ENCODE measurements at places on chromosomes 7 and 10.

DNA sequence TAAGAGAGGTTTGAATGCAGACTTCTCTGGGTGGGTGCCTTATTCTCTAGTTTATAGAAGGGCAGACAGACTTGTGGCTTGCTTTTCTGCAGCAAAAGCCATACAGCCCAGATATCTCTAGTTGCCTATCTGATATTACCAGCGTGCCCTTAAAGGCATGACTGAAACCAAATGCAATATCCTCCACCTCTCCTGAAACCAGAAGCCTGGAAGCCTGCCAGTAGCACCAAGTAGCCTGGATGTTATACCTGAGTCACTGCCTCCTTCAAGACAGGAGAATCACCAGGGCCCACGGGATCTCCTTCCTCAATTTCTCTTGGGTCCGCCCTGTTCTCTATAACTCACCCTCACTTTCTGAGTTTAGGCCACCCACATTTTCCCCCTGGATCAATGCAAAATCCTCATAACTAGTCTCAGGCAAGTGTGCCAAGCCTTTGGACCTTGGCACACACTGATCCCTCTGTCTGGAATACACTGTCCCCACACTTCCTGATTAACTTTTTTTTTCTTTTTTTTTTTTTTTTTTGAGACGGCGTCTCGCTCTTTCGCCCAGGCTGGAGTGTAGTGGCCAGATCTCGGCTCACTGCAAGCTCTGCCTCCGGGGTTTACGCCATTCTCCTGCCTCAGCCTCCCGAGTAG lies 638.4 kb downstream of the GALNT17 start:
- no peak for DNase-seq

- DNase-seq, result peak; percentile 38
Measured at GRCh38 chr10:119090968-119091367, 10.4 kb upstream of the EIF3A start.

DNA sequence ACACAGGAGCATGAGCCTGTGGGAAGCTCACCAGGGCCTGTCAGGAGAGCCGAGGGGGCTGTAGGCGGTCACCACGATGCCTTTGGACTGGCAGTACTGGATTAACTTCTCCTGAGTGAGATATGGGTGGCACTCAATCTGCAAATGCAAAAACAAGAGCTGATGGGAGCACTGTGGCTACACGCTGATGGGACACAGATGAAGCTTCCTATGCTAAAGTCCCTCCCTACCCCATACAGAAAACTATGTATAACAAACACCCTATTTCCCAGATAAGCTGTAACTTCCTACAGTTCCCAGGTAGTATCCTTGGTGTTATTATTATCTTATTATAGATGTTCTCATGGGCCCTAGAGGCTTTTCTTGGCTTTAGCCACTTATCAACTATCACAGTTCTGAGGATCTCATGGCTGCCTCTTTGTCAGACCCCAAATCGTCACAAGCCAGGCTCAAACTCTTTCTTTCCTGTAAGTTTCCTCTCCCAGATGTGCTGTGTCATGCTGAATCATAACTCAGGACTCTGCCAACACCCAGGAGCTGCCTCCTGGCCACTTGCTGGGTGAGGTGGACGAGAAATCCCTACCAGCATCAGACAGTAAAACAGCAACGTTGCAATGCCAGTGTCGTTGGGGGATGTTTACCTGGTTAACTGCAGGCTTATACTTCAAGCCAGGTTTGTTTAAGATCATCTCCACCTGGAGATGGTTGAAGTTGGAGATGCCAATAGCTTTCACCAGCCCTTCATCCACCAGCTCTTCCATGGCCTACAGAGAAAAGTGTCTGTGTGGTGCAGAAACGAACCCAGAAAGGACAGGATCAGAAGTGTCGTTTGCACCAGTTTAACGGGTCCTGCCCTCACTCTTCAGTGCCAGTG lies 10.3 kb downstream of the AKR1B1 start:
- DNase-seq, result peak; percentile 60

DNA sequence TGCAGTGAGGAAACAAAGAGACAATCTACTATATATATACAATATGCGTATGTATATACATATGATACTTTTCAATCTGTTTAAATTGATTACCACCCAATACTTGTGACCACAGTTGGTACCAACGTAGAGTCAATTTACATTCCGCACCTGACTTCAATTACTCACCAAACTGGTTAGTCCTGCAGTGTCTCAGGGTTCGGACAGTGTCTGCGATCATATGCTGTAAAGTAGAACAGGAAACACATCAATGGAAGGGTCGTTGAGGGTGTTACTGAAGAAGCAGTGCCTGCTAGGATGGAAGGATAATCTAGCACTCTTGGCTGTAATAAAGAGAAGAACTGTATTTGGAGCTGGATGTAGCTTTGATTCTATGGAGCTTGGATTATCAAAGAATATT lies 179.7 kb upstream of the CDCA7L start:
- DNase-seq, result no peak

GRCh38 chr7:115980159-115980558 lies 50.4 kb downstream of the TFEC start:
- DNase-seq, result no peak

GRCh38 chr7:1457059-1457948 lies 2.0 kb downstream of the MICALL2 start:
- no peak for DNase-seq

GRCh38 chr7:129434675-129435318 lies 565 bp downstream of the STRIP2 start:
- no peak for DNase-seq

GRCh38 chr10:494556-494955 lies 194.9 kb downstream of the DIP2C start:
- no peak for DNase-seq

DNA sequence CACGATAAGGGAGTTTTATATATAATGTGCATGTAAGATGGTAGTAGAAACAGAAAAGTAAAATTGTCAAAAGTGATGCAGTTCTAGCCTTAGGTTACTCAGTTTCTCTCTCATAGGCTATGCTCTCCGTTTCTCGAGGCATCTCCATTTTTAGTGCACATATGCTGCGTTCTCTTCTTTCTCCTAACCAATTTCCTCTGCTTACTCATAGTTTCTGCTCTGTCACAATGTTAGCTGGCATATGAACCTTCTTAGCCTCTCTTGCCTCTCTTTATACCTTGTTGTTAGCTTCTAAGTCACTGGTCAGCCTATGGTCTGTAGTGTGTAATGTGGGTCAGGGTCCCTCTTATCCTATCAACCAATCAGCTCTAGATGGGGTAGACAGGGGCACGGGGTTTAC lies 280.6 kb upstream of the ETV1 start:
- DNase-seq, result no peak

GRCh38 chr7:100803398-100804161 lies 23.7 kb downstream of the EPHB4 start:
- peak; percentile 47 for DNase-seq

DNA sequence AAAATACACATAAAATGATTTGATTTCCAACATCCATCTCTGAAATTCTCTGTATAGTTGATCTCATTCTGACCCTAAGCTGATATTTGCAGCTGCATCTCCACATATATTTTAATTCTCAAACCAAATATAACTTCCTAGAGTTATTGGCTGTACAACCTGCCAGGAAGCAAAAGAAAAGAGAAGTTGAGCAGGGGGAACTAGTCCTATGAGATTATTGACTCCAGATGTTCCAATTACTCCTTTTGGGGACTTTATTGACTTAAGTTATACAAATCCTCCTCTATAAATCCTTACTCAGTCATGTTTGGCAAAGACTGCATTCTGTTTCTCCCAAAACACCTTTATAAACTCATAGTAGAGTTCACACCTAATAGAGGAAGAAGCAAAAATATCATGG lies 599.4 kb upstream of the ANKRD30A start:
- no peak for DNase-seq

- peak; percentile 20 for DNase-seq
Measured at GRCh38 chr10:59808896-59809643, 55.8 kb upstream of the MRLN start.

GRCh38 chr10:59843748-59844147 lies 62.6 kb downstream of the CCDC6 start:
- DNase-seq, result no peak

DNA sequence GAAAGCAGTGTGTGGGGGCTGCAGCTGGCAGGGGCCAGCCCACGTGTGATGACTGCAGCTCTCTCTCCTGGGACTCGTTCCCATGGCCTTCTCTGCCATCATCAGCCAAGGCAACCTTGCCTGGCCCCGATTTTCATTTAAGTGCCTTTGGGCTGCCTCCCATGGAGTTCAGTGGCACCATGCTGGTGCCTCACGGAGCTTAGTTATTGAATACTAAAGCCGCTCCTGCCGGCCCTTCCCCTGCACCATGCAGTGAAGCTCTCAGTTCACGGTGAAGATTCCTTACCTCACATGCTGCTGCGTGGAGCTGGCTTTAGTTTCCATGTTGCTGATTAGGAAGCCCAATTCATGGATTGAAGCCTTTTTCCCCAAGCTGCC lies 141.5 kb upstream of the EEPD1 start:
- no peak for DNase-seq

DNA sequence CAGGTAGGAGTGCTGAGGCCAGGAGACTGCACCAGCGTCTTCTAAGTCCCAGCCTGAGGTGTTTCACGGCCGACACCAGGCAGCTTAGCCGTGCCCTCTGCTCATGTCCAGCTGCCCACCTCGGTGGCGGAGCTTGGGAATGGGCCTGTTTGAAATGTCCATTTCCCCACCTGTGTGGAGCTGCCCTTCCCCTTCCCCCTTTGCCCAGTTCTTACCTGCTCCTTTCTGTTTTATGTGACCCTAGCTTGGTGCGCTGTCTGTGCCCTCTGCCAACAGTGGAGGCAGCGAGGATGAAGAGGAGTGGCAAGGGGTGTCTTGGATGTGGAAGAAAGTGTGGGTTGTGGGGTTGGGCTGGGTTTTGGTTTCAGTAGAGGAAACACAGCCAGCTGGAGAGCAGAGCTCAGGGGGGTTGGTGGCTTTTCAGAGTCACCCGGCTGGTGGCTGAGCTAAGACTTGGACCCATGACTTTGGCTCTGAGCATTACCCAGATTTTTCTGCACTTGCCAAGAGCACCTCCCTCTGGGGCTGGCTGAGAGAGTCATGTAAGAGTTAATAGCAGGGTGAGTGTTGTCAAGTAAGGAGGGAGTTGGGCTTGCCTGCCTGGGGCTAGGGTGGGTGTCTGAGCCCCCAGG lies 37.4 kb downstream of the GBX1 start:
- DNase-seq, result no peak

DNA sequence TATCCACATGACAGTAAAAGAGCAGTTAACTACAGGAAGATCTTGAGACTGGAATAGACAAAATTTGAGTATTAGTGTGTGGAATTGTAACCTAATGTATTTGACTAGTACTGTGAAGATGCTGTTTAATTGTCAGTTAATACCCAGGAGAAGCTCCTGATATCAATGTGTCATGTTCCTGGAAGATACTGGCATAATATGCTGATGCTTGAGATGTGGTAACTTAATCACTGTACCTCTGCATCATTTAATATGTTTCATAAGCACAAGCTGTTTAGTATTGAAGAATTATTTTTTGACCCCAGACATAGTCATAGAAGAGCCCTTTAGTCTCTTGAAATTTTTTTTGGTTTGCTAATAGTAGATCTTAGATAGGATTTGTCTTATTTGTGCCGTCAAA lies 15.4 kb downstream of the CCSER2 start:
- DNase-seq, result no peak

- no peak for DNase-seq
Measured at GRCh38 chr7:69217516-69218350, 380.5 kb upstream of the AUTS2 start.

DNA sequence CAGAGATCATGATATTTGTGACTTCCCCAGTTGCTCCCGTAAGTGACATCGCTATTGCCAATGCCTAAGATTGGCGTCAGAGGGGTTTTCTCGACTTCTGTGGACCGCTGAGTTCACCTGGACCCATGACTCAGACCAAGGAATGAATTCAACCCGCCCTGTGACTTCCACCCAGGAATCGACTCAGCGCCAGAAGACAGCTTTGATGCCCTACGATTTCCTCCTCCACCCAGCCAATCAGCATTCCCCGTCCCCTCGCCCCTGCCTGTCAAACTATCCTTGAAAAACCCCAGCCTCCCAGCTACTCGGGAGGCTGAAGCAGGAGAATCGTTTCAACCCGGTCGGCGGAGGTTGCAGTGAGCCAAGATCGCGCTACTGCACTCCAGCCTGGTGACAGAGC lies 58.3 kb downstream of the MICALL2 start:
- DNase-seq, result no peak

GRCh38 chr10:91642831-91643692 lies 10.2 kb upstream of the PPP1R3C start:
- no peak for DNase-seq

DNA sequence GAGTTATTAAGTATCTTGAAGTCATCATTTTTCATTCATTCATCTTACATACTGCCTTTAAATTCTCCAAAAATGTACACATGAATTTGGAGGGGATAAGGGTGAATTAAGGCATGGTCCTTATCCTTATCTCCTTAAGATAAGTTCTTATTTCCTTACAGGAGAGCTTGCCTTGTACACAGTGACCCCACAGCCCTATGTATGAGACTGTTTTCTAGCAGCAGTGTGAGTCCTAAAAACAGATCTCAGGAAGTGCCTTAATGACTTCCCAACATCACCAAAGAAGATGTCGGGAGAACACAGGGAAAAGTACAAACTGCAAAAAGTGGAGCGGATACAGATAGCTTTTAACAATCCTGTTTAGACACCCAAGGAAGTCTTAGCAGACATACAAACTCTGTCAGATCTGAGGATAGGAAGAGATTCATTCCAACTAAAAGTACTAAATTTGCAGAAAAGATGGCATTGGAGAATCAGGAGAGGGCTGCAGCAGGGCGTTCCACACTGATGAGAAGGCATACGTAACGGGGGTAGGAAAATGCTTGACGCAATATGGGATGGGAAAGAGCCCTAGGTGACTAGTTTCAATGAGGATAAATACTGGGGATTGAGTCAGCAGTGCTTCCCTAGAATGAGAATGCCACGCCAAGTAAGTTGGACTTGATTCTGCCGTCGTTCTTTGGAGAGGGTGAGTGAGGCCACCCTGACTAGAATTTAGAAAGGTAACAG lies 570.2 kb downstream of the PARD3 start:
- DNase-seq, result no peak

- no peak for DNase-seq
Measured at GRCh38 chr10:60669501-60669900, 108.8 kb upstream of the CDK1 start.

DNA sequence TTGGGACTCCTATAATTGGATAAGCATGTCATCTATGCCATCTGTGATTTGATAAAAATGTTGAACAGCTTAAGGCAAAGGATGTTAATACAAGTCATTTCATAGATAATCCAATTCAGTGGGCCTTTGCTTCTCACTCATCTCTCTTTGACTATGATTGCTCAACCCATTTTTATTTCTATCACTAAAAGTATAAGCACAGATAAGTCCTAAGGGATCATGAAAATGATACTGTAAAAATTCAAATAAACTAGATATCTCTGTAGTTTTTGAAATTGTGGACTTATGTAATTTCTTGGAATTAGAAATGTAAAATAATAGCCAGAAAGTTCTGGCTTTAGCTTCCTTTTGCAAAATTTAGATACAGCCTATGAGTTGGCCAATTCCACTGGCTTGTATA lies 440.3 kb downstream of the POM121L12 start:
- no peak for DNase-seq

All from non-pigmented ciliary epithelial cell (primary cell).